ENCODE measurements at places on chromosomes 3 and 15.

- DNase-seq, result no peak
These were observed 202.6 kb downstream of the XXYLT1 start for GRCh38 chr3:195068084-195069080.

- no peak for DNase-seq
These were observed 150.5 kb upstream of the POU1F1 start for GRCh38 chr3:87426918-87427317.

- no peak for DNase-seq
These were observed 17.4 kb upstream of the ANKRD34C start for GRCh38 chr15:79265167-79265566.

- DNase-seq, result no peak
These were observed 61.0 kb downstream of the ZBBX start for GRCh38 chr3:167318996-167319615.

DNA sequence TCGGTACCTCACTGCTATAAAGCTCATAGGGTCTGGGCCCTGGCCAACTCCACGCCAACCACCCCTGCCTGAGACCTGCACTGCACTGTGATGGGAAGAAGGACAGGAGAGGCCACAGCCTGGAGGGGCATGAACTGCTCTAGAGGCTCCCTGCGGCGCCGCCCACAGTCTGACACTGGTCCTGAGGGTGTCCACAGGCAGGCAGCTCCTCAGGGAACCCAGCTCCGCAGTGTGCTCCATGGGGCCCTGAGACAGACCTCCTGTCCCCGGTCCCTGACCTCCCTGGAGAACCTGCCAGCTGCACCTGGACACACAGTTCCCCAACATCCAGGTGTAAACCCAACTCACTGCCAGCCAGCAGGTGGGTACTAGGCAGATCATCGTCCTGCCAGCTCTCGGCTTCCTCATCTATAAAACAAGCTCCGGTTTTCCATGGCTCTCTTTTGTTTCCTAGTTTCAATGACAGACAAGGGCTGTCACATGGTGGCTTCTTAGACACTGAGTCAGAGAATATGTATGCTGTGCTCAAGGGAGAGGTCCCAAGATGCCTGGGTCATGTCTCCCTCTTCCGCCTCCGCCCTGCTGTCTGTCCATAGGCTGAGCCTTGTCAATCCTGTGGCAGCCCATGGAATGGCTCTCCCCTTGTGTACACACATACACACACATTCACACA lies 5.1 kb upstream of the HAPLN3 start:
- no peak for DNase-seq

- DNase-seq, result no peak
These were observed 643 bp upstream of the LMCD1 start for GRCh38 chr3:8500989-8501370.

DNA sequence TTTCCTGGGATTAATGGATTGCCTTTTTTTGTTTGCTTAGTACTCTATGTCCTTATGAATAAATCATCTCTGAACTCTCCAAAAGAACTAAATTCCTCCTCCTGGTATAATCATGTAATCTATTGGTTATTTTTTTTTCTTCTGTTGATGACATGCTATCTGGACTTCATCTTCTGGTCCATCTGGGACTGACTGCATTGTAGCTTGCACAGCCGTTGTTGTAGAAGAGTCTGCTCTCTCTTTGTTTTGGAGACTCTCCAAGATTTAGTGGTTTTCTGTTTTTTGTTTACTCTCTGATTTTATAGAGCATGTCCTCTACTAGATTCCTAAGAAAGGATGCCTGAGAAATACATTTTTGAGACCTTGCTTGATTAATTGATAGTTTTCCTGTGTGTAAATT lies 19.1 kb downstream of the IREB2 start:
- DNase-seq, result no peak

DNA sequence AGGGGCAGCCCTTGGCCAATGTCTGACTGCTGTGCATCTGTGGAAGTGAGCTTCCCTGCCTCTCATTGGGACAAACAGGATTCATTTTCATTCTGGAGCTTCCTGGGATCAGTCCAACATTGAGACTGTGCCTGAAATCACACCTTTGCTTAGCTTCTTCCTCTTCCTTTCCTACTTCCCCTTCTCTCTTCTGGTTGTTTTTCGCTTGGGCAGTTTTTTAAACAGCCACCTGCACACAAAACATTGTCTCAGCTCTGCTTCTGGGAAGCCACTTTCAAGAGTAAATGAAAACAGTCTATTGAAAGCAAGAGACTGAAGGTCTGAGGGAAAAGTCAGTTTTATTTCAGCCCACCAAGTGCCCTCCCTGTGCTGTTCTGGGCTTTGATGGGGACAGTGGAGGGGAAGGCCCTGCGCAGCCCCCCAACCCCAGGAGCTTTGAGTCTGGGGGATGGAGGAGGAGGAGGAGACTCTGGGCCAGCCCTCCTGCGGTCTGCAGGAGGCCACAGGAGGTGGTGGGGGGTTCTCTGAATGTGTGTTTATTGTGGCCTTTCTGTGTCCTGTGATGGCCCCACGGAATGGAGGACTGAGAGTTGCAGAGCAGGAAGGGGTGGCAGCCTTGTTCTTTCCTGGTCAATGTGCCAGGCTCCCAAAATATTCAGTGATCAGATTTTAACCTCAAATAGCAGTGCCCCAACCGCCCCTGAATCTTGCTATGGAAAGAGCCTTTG lies 7.8 kb upstream of the ISLR2 start:
- no peak for DNase-seq

GRCh38 chr3:186458306-186459107 lies 85.7 kb downstream of the CRYGS start:
- peak; percentile 21 for DNase-seq

DNA sequence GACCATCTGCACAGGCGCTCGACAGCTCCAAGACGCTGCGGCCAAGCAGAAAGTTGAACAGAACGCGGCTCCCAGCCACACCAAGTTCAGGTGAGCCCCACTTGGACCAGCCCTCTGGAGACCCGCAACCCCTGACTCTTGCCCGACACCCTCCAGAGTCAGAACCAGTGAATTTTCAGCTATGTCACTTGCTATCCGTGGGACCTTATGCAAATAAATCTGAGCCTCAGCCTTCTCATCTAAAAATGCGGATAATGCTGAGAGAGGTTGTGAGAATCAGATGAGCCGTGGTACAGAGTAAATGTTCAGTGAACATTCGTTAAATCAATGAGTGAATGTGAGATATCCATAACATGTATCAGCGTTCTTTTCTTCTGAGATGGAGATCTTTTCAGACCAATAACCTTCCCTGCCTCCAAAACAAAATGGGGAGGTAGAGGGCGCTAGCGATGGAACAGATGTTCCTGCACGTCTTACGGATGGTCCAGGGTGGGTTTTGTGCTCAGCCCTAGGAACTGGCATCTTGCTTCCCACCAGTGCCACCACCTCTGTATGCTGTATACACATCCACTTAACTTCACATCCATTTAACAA lies 524 bp downstream of the MRPS11 start:
- peak; percentile 20 for DNase-seq

DNA sequence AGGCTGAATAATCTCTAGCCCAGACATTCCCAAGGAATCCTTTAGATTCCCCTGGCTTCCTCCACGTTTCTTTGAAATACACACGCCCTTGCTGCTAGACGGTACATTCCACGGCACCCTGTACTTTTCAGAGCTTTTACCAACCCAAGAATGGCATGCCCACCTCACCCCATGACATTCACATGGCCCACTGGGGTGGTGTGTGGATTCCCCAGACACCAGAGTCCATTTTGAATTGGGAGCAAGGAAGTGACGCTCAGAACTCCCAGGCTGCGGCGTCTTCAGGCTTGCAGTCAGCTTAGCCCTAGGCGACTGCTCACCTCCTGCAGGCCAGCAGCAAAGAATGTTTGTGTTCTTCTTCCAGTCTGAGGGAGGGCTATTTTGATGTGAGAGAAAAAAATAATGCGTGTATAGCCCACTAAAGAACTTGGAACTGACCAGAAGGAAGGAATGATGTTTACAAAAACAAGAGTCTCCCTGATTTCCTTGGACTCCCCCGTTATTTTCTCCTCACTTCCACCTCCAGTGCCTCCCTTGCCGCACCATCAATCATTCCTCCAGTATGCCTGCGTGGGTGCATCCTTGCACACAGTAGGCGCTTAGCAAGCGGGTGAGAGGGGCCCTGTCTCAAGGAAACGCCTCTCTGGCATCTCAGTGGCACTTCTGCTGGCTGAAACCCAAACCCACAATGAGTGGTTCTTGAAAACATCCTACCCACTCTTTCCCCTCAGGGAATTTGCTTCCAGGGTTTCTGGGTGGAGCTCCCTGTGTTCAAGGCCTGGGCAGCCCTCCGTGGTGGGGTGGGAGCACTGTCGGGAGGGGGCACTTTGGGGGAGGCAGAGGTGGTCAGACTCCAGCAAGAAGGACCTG lies 59.9 kb downstream of the SMAD6 start:
- no peak for DNase-seq

DNA sequence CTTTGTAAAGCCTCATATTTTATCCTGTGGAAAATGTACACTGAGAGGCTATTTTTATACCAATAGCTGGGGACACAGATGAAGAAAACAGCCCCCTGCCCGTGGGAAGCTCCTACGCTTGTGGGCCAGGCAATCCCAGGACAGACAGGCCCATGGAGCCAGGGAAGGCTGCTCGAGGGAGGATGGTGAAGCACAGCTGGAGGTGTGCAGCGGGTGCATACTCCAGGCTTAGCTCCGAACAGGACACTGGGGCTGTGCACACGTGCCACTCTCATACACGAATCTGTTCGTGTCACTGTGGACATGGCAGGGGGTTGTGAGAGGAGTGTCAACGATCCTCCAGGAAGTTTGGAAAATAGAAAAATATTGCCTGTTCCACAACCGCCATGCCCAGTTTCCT lies 36.1 kb downstream of the SMAD6 start:
- DNase-seq, result no peak

DNA sequence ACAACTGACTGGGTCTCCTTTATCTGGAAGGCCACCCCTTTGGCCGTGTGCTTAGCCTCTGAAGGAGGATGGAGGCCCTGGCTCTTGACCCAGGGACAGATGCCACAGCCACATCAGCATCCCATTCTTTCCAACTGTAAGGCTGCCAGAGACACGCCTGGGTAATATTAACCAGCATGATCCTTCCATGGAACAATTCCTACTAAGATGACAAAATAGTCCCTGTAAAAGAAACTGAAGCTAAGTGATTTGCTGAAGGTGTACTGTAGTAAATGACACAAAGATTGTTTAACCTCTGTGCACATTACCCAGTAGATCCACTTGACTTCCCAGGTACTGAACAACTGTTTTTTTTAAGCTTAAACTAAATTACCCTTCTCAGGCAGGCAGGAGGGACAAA lies 352.7 kb downstream of the SLC9A9 start:
- no peak for DNase-seq

DNA sequence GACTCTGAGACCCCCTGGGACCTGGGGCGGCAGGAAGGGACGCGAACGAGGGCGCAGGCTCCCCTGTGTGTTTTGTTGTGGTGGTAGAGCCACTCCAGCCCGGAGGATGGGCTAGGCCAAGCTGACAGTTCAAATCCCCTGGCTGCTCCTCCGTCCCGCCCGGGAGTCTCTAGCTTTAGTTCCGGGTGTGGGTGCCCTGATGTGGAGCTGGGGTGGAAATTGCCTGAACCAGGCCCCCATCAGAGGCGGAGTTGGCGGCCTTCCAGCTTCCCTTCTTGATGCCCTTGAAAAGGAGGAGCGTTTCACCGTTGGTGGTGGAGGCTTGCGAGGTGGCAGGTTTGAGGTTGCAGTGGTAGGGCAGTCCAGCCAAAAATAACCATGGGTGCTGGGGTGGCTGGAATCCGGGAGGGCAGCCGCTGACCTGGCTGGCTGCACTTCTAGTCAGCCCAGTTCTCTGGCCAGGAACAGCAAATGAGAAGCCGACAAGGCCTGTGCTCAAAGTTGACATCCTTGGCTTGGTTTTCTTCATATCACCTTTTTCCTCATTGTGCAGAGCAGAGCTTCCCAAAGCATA lies 817 bp downstream of the CLK3 start:
- DNase-seq, result peak; percentile 69

DNA sequence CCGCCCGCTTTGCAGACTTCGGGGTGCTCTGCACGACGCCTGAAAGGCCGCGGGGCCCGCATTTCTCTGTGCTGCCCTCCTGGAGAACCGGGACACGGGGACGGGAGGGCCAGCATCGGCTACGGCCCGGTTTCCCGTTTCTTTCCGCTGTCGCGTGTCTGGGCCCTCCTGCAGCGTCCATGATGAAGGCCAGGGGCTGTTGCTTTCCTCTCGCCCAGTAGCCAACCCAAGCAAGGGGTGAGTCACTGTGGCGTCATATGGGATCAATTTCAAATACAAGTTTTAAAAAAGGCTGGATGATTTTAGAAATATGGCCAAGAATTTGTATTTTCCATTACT lies 435 bp downstream of the SLC35G2 start:
- no peak for DNase-seq

GRCh38 chr15:78052545-78052944 lies 25.0 kb downstream of the TBC1D2B start:
- no peak for DNase-seq

Data from MM.1S (cell line).